ENCODE measurements at places on chromosomes 7 and 10.

DNA sequence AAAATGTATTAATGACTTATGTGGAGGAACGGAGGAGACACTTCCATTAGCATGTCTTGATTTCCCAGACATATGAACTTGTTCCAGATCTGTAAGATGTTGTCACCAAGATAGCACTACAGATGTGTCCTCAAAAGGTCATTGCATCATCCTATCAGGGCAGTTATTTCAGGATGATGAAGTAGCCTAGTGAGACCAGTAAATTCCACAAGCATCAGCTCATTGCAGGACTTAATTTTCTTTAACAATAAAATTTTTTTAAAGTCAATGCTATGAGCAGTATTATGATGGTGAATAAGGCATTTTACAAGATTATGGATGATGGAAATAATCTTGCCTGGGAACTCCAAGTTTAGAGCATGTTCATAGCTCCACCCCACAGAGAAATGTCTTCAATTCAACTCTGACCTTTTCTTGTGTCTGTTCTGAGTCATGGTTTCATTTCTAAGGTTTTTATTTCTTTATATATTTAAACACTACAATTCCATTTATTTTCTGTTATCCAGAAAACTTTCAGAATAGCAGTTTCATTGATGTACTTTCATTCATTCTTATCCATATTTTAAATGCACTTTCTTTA is 1203.3 kb upstream of the CELF2 start:
- no peak for DNase-seq

DNA sequence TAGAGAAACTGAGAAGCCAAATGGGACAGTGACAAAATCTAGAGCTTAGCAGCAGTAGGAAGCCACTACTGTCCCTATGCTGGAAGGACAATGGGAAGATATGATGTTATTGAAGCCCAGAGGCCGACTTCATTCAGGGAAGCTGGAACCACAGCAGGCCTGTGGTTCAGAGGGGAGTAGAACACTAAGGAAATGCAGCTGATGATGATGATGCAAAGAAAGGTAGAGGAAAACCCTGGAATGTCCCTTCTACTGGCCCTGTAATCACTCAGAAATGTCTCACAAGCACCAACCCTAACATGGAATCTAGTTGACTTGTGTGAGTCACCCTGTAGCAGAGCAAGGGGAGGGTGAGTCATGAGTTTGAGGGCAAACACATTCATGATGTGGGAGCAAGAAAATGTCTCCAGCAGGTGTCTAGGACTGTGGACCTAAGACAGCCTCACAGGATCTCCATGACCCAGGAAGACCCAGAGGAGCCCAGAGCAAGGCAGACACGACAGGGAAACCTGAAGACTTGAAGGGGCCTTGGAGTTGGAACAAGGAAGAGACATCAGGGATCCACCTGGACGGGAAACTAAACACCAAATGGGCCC is 37.0 kb upstream of the LRRC17 start:
- DNase-seq = peak; percentile 6

- DNase-seq = no peak
Measured at GRCh38 chr7:106862317-106863089, 2.6 kb upstream of the PIK3CG start.

DNA sequence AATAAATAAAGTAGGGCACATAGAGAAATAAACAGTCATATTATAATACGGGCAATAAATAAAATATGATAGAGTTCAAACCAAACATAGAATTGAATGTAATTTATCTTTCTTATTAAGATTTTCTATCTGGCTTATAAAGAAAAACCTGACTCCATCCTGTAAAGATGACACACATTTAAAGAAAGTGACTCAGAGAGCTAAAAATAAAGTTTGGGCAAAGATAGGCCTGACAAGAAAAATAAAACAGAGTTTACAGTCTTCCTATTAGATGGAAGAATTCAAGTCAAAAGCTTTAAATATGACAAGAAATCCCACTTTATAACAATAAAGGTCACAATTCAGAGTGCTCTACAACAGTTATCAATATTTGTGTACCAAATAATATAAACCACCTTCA is 580.6 kb downstream of the PHTF2 start:
- no peak for DNase-seq

GRCh38 chr10:123835575-123835974 is 56.0 kb downstream of the CPXM2 start:
- DNase-seq = no peak

Data from stimulated activated CD4-positive, alpha-beta T cell treated with anti-CD3 and anti-CD28 coated beads, Interleukin-2, amount 100 ng/mL, for 4 hours (primary cell).